GM12865 (cell line): ENCODE measurements at places on chromosomes 6 and 20.

GRCh38 chr6:52106994-52107393 is 19.6 kb upstream of the PKHD1 start:
- no peak for DNase-seq

GRCh38 chr20:40710603-40711002 is 21.6 kb upstream of the MAFB start:
- DNase-seq: no peak

- DNase-seq: no peak
These were observed 189.2 kb downstream of the ADGB start for GRCh38 chr6:146787876-146788508.

- no peak for DNase-seq
These were observed 5.6 kb upstream of the CHD6 start for GRCh38 chr20:41623625-41624375.

- no peak for DNase-seq
These were observed 30.7 kb downstream of the PARD6B start for GRCh38 chr20:50762045-50762422.

GRCh38 chr6:148779142-148779562 is 32.3 kb downstream of the UST start:
- DNase-seq: no peak

DNA sequence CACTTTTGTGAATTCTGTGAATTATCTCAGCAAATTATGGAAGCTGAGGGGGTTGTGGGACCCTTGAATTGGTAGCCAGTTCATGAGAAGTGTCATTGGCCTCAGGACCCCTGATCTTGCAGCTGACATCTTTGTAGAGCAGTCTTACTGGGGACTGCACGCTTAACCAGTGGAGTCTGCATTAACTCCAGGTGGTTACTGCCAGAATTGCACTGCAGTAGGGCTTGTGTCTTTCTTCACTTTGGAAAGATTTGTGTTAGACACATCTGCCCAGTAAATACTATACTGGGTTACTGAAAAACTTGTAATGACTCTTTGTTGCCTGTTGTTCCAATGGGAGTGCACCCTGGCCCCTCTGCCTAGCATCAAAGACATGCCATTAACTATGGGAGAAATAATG is 21.2 kb upstream of the CDKN1A start:
- no peak for DNase-seq

GRCh38 chr20:5807431-5807830 is 57.2 kb downstream of the SHLD1 start:
- no peak for DNase-seq

- DNase-seq: no peak
These were observed 38.2 kb upstream of the NKX2-4 start for GRCh38 chr20:21435576-21435975.
